ENCODE measurements at places on chromosomes 3 and 15.

DNA sequence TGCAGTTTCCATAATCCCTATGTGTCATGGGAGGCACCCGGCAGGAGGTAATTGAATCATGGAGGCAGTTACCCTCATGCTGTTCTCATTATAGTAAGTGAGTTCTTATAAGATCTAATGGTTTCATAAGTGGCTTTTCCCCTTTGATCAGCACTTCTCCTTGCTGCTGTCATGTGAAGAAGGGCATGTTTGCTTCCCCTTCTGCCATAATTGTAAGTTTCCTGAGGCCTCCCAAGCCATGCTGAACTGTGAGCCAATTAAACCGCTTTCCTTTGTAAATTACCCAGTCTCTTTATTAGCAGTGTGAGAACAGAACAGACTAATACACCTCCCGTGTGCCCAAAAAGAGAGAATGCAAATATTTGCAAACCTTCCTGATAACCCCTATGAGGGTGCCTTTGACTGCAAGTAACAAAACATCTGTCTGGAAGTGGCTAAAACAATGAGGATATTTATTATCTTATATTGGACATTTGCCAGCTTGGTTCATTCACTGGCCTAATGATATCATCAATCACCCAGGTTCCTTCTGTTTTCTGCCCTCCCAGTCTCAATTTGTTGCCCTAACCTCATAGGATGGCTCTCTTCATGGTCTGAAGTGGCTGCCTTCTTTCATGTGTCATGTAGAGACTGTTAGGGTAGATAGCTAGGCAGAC, 68.7 kb downstream of the BHLHE40 start:
- no peak for DNase-seq

- no peak for DNase-seq
Observed at GRCh38 chr15:62749036-62749815, 293.3 kb upstream of the TPM1 start.

DNA sequence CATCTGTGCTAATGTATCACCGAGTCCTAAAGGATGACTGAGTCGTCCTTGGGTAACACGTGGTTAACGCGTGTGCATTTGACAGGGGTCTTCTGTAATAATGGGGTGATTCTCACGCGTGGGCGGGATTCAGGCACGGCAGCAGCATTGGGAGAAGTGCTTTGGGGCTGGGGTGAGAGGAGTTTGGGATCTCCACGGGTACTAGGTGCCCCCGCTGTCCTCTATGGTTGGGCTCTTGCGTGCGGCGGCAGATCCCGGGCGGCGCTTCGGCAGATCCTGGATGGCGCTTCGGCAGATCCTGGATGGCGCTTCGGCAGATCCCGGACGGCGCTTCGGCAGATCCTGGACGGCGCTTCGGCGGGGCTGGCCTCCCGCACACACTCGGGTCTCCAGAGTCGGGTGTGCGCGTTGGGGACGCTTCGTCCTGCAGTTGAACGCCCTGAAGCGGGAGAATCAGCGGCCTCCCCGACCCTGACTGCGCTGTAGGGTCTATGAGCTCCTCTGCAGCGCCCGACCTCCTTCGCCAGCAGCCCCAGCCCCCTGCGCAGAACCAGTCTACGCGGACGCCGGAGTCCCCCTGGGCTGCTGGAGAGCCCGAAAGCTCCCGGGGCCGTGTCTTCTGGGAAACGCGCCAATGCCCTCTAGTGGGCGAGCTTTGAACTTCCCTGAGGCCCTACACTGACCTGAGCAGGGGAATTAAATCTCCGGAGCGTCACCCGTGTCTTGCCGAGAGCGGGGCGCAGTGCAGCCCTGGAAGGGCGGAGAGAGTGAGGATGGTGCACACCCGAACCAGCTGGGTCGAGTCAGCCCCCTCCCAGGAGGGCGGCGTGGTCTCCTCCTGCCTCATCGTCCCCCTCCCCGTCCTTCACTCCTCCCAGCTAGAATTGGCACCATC, 48.1 kb upstream of the EPHB3 start:
- peak; percentile 73 for DNase-seq

GRCh38 chr3:2097641-2098191, 950 bp upstream of the CNTN4 start:
- no peak for DNase-seq

GRCh38 chr15:23877502-23878412, 190.7 kb upstream of the NDN start:
- no peak for DNase-seq

GRCh38 chr3:171840811-171841619, 2.1 kb upstream of the TMEM212 start:
- no peak for DNase-seq

- DNase-seq: no peak
Observed at GRCh38 chr3:134086616-134087015, 56.9 kb upstream of the SLCO2A1 start.

DNA sequence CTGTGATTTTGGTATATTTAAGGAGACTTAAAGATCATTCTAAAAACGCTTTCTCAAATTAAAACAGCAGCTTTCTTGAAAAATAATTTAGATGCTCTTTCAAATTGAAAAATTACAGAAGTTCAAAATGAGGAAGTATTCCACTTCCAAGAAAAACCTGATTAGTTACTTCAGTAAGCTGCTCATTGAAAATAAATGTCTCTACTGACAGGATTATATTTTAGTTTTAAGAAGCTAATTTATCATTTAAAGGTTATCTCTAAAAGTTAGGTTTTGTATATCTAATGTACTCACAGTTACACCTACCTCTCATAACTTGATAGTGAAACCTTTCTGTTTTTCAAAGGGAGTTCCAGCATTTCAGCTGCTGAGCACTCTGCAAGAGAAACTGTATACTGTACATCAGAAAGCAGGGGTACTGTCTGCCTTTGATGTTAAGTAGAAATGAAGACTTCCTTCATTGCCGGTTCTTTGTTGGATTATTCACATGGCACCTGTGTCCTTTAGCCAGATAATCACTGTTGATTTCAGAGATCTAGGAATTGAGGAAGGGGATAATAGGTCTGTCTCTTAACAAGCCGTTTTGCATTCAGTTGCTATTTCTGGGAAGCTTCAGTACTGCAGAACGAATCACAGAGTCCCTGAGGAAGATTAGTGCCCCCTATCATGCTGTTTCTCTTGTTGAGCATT, 161.6 kb downstream of the TCF12 start:
- DNase-seq: no peak

GRCh38 chr15:62901087-62901486, 141.5 kb upstream of the TPM1 start:
- no peak for DNase-seq

- DNase-seq: no peak
Observed at GRCh38 chr15:38217788-38218609, 34.6 kb upstream of the SPRED1 start.

DNA sequence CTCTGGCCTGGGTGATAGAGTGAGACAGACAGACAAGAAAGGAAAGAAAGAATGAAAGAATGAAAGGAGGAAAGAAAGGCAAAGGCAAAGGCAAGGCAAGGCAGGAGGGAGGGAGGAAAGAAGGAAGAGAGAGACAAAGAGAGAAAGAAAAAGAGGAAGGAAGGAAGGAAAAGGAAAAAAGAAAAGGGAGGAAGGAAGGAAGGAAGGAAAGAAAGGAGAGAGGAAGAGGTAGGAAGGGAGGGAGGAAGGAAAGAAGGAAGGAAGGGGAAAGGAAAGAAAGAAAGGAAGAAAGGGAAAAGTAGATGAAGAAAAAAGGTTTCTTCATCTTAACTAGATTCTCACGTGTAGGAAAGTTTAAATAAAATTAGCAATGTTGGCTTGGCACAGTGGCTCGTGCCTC, 142.2 kb downstream of the GREM1 start:
- DNase-seq: no peak

DNA sequence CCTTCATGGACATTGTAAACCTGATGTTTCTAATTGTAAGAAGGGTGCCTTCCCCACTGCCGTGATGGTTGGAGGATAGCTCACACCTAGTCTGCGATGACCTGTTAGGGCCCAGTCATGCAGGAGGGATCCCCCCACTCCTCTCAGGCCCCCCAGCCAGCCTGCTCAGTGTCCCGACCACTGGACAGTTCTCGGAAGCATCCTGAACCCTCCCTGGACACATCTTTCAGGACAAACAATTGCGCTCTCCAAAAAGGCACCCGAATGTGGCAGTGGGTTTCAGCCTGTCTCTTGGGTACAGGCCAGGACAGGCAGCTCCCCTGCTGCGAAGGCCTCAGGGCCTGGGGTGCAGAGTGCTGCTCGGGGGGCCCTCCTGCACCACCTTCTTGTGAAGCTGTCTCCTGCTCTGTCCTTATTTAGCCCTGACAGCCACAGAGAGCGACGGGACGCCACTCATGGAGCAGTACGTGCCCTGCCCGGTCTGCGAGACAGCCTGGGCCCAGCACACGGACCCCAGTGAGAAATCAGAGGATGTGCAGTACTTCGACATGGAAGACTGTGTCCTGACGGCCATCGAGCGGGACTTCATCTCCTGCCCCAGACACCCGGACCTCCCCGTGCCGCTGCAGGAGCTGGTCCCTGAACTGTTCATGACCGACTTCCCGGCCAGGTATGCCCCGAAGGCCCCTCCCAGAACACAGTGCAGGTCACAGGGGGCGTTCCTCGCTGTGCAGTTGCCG, 132.3 kb downstream of the LRRK1 start:
- no peak for DNase-seq

DNA sequence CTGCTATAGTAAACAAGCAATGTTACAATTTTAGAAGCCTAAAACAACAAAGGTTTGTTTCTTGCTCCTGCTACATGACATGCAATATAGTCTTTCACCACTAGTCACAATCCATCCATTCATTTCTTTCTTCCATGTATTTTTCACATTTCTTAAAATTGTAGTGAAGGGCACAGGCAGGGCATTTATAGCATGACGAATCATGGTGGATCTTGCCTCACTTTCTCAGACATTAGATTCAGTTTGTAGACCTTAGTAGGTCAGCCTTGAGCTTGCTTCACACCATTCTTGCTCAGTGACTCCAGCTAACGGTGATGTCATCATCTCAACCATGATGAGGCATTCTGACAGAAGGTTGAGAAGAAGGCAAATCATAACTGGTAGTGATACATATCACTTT, 546.8 kb downstream of the TBL1XR1 start:
- no peak for DNase-seq

DNA sequence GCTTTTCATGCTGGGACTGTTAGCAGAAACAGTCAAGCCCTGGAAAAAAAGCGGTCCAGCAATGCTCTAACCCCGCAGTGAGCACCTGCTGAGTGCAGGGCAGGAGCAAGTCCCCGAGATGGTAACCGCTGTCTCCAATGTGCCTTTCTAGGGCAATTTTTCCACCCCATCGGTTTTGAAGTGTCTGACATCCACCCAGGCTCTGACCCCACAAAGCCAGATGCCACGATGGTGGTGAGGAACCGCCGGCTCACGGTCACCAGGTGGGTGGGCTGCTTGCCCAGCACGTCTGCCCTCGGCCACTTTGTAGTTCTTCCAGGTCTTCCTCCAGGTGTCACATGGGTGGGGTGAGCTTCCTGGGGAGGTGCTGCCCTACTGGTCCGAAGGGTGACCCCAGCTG, 3.2 kb upstream of the ITIH3 start:
- DNase-seq: no peak

DNA sequence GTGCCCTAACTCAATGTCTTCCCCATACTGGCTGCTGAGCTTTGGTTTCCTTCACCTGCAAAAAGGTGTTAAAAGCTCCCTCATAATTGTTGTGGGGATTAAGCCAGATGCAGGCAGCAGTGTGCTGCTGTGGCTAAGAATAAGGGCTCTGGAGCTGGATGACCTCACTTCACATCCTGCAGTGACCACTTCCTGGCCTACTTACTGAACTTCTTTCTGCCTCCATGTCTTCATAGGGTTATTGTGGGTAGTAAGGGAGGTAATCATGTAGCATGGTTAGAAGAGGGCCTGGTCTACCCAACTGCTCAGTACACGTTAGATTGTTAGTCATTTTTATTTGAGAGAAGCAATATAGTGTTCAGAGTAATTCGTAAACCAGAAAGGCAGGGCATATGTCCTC, 18.4 kb downstream of the GYG1 start:
- DNase-seq: no peak

- DNase-seq: no peak
Observed at GRCh38 chr15:80483725-80484161, 79.6 kb downstream of the ARNT2 start.

GRCh38 chr3:186425788-186426730, 64.0 kb upstream of the DGKG start:
- DNase-seq: no peak

GRCh38 chr3:30293621-30294240, 312.7 kb upstream of the TGFBR2 start:
- DNase-seq: no peak

GRCh38 chr3:54034971-54035370, 87.4 kb upstream of the CACNA2D3 start:
- DNase-seq: no peak
